ENCODE measurements at places on chromosomes 6 and 20.

- no peak for DNase-seq
Observed at GRCh38 chr20:63154395-63154794, 61.5 kb downstream of the YTHDF1 start.

DNA sequence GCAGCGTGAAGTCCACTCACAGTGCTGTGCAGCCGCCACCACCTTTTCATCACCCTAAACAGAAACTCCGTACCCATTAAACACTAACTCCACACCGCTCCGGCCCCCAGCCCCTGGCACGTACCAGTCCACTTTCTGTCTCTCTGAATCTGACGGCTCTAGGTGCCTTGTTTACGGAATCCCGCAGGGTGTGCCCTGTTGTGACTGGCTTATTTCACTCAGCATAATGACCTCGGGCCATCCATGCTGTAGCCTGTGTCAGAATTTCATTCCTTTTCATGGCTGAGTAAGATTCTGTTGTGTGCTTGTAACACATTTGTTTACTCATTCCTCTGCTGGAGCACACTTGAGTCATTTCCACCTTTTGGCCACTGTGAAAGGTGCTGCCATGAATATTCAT is 18.0 kb downstream of the TCFL5 start:
- no peak for DNase-seq

GRCh38 chr6:24899997-24900325 is 35.8 kb downstream of the RIPOR2 start:
- DNase-seq = no peak

DNA sequence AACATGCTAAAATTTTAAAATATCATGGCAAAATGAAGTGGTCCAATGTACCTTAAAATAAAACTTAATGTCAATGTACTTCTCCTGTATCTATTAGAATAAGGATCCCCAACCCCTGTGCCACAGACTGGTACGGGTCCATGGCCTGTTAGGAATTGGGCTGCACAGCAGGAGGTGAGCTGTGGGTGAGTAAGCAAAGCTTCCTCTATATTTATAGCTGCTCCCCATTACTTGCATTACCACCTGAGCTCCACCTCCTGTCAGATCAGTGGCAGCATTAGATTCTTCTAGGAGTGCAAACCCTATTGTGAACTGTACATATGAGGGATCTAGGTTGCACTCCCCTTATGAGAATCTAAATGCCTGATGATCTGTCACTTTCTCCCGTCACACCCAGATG is 86.0 kb downstream of the SLC16A10 start:
- DNase-seq = no peak

DNA sequence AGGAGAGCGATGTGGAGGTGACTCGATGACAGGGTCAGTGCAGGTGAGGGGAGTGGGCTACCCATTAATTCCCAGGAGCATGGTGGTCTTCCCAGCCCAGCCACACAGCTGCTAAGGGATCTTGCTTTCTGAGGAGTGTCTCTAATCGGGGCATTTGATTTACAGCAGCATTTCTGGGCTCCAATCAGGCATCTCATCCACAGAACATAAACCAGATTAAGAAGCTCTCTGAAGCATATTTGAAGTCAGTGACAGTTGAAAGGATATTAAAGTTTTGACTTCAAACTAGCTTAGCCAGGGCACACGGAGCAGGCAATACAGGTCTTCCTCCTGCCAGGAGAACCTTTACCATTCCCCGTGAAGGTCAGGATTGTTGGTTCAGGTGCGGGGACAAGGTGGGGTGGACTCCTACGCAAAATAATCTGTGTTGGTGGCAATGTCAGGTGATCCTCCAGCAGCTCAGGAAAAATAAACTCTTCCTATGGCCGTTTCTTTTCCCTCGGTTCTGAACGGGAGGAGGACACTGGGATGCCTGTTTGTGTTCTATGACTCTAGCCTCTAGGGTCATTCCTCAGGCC is 39.9 kb upstream of the ZNF831 start:
- DNase-seq = no peak

- DNase-seq = peak; percentile 93
Observed at GRCh38 chr20:3930265-3931206, 41.3 kb downstream of the PANK2 start.

DNA sequence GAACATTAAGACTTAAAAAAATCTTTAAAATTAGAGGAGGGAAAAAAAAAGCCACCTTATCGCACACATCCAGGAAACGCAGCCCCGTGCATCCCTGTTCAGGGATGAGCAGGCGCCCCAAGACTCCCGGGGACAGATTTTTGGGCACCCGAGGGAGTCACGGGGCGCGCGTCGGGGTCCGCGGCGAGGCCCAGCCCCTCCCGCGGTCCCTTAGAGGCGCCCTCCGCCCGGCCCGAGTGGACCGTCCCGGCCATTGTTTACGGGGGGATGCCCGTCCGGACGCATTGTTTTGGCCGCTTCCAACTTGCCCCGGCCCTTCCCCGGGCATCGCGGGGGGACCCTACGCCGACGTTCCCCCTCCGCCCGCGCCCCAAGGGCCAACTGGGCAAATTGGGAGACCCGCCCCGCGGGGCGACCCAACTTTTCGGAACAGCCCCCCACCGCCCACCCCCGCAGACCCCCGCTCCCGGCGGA is 610 bp downstream of the ZNF217 start:
- no peak for DNase-seq

GRCh38 chr6:17150096-17150495 is 48.2 kb downstream of the STMND1 start:
- DNase-seq = no peak

DNA sequence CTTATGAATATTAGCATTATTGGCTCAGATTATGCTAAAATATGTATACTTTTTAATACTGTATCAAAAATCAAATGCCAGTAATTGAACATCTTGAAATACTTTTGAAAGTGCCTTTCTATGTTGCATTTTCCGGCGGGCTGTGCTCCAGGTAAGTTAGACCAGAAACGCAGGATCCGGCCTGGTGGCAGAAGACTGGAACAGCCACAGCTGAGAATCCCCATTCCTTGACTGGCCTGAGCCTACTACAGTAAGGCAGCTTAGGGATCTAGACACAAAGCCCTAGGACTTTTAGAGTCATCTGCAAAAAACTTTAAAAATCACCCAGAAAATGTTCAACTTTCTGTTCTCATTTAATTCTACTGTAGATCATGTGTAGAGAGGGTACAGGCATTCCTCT is 138.8 kb upstream of the C6orf118 start:
- DNase-seq = no peak

DNA sequence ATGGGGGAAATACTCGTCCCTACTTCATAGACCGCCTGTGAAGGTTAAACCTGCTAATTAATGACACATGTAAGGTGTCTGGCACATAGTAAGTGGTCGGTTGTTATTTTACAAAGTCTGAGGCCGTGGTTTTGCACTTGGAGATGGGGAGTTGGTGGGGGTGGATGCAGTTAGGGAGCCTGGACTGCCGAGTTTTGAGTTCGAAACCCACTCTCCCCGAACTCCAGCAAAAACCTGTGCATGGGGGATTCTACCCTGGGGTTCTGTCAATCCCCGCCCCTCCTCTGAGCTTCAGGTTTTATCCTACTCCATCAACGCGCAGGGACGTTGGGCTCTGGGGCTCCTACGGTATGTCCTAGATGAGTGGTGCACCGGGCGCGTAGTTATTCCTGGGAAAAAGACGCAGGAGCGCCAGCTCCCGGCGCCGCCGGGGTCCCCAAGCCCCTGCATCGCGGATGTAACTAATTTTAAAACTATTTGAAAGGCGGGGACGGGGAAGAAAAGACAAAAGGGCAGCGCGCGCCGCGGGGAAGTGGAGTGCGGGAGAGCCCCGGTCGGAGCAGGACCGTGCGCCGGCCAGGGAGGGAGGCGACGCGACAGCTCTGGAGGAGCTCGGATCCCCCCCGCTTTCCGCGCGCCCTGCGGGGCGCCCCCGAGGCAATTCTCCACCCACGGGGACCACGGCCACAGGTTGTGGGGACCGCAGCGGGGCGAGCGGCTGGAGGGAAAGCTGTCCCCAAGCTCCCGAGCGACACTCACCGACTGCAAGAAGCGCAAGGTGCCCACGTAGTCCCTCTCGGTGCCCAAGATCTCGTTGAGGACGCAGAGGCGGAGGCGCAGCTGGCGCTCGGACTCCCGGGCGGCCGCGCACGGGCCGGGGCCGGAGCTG is 672 bp downstream of the PREX1 start:
- DNase-seq = no peak

DNA sequence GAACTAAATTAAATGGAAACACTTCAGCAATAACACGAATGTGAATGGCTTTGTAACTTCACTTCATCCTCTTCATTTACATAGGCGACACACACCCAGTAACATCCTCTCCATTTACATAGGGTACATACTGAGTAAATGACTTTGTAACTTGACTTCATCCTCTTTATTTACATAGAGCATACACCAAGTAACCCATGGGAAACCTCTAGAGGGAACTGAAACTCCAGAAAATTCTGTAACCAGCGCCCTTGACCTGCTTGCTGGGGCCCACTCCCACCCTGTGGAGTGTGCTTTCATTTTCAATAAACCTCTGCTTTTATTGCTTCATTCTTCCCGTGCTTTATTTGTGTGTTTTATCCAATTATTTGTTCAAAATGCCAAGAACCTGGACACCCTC is 81.6 kb upstream of the OPRM1 start:
- no peak for DNase-seq

DNA sequence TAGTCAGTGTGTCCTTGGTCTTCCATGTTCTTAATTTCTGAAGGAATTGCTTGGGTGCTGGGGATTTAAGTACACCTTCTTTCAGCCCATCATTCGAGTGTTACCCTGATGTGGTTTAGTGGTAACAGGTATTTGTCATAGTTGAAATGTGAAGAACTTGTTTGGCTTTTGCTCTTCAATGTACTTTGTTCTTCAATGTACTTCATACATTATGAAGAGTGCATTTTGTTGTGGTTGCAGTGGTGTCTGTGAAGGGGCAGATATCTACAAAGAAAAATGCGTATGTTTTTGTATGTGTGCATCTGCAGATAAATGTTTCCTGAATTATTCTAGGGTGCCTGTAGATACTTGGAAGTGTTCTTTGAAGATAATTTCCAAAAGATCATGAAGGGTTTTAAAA is 111.2 kb upstream of the SUPT3H start:
- DNase-seq = no peak

- no peak for DNase-seq
Observed at GRCh38 chr6:20711518-20711917, 177.3 kb downstream of the CDKAL1 start.

- no peak for DNase-seq
Observed at GRCh38 chr20:13672690-13673089, 34.0 kb upstream of the TASP1 start.

GRCh38 chr6:140960566-140960965 is 1172.2 kb upstream of the GJE1 start:
- no peak for DNase-seq
